Stimulated activated CD8-positive, alpha-beta memory T cell treated with anti-CD3 and anti-CD28 coated beads, Interleukin-4, amount 100 ng/mL, for 1 hour (primary cell): ENCODE measurements at places on chromosomes 2 and 18.
A peak's percentile ranks its signal among the peaks of the same experiment; 100 is the strongest.

DNA sequence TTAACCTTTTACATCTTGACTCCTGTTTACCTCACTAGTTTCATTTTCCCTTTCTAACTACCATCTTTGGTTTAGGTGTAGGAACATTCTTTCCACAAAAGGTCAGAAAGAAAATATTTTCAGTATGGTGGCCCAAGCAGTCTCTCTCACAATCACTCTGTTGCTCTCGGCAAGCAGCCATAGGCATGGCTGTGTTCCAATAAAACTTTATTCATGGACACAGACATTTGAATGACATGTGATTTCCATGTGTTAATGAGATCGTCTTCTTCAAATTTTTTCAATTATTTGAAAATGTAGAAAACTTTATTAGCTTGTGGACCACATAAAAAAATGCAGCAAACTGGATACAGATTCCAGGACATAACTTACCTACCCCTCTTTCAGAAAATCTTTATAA lies 109.7 kb upstream of the CNTNAP5 start:
- no peak for DNase-seq

DNA sequence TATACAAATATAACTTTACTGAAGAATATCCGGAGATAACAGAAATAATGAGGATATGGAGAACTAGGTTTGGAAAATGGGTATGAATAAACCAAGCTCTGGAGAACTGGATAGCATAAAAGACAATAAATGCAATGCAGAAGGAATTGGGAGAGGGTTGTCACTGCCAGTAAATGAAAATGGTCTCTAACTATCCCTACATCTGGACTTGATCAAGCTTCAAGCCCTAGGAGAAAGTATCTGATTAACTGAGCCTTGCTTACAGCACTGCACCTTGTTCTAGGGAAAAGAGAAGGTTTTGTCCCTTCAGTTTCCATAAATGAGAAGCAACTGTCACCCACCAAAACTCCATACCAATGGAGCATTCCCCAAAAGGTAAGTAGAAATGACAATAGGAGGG lies 514.6 kb upstream of the ZEB2 start:
- DNase-seq: no peak

DNA sequence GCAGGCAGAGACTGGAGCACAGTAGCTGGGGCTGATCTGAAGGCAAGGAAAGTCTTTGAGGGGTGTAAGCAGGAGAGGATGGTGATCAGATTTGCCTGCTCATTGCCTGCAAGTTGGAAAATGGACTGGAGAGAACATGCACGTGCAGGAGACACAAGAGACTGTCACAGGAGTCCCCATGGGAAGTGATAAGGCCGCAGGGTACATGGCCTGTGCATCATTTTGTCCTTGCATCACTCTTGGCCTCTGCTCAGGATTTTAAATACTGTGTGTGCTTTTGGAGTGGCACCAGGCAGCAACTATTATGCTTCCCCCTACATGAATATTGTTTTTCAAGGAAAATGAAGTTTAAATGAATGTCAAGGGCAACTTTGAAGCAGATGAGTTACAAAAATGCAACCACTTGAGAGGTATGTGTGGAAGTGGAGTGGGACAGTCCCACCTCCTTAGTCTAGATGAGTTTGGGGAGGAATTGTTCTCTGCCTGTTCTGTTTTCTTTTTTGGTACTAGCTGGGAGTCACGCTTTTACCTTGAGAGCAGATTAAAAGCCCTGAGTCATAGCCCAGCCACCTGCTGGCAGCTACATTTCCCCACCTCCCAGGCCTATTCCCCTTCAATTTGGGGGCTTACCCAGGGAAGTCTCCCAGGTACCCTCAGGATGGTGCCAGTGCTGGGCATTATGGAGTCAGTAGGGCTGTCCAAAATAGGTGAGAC lies 19.3 kb downstream of the MAPK4 start:
- no peak for DNase-seq

DNA sequence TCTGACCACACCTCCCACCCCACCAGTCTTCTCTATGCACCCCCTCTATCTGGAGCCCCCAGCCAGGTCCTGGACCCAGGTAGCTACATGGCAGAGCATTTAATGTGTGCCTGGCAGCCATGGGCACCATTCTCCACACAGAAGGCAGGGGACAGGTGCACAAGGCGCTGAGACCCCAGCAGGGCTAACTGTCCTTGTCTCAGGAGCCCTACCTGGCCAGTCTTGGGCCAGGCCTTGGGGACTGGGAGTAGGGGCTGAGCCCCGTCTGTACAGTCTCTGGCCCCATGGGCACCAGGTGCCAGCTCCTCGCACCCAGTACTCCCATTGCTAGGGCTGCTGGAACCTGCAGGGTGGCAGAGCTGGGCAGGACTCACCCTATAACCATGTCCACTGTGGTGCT lies 2.9 kb downstream of the GNLY start:
- no peak for DNase-seq

DNA sequence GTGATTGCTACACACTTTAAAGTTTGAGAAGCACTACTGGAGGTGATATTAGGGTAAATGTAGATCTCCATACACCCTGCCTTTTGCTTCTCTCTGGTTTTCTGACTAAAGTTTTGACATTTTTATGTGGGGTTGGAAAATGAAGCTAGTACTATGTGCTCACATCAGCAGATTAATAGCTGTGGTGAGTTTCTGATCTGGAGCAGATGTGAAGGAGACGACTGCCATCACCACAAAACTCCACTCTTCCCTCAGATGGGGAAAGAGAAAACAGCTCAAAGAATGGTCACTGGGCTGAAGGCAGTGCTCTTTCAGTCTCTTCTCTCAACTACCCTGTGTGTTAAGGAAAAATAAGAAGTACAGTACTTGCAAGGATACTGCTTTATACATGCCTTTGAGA lies 37.2 kb downstream of the PLEKHA3 start:
- DNase-seq: no peak

GRCh38 chr2:23513872-23514793 lies 129.2 kb downstream of the KLHL29 start:
- no peak for DNase-seq

- DNase-seq: no peak
These were observed 23.4 kb upstream of the CYP1B1 start for GRCh38 chr2:38099099-38100028.

DNA sequence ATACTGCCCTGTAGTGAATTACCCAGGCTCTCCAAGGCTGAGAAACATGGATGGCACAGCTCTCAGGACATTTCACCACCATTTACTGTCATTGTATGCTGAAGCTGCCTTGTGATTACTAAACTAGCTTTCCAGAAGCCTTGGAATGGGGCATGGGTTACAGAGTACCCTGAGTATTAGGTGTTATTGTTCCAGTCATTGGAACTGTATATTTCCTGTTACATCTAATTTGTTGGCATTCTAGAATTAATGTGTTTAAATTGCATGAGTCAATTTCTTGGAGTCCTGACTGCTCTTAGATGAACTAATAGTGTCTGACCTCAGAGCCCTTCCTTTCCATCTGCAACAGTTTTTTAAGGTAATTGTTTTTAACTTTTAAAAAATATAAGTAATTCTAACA lies 9.0 kb downstream of the DGUOK start:
- no peak for DNase-seq

- DNase-seq: peak; percentile 30
These were observed 12.4 kb upstream of the GMCL1 start for GRCh38 chr2:69816923-69817542.
